Effector memory CD4-positive, alpha-beta T cell (primary cell): ENCODE measurements at places on chromosomes 3 and 15.
A peak's percentile ranks its signal among the peaks of the same experiment; 100 is the strongest.

DNA sequence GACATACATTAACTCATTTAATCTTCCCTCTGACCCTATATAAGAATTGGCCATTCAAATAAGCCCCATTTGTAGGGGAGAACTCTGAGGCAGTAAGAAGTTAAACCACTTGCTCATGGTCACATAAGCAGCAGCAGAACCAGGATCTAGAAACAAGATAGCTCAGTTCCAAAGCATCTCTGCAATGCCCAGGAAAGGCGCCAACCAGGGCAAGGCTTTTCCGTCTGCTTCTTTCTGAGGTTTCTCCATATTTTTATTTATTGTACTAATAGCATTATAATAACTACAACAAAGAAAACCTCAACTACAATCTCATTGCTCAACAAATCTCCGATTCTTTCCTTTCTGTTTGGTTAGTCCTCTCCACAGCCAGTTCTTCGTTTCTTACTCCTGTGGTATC lies 4.3 kb upstream of the UBE2E2 start:
- DNase-seq = no peak

GRCh38 chr3:32239307-32240158 lies 1.1 kb downstream of the CMTM8 start:
- no peak for DNase-seq

- DNase-seq = no peak
These were observed 104.8 kb downstream of the ETFA start for GRCh38 chr15:76206325-76206976.

GRCh38 chr15:52139599-52140462 lies 27.3 kb upstream of the BCL2L10 start:
- peak; percentile 16 for DNase-seq

GRCh38 chr3:173870976-173871375 lies 473.4 kb downstream of the NLGN1 start:
- DNase-seq = no peak

GRCh38 chr3:161770484-161771386 lies 274.1 kb downstream of the OTOL1 start:
- DNase-seq = no peak

GRCh38 chr3:89113344-89113743 lies 5.9 kb downstream of the EPHA3 start:
- no peak for DNase-seq

DNA sequence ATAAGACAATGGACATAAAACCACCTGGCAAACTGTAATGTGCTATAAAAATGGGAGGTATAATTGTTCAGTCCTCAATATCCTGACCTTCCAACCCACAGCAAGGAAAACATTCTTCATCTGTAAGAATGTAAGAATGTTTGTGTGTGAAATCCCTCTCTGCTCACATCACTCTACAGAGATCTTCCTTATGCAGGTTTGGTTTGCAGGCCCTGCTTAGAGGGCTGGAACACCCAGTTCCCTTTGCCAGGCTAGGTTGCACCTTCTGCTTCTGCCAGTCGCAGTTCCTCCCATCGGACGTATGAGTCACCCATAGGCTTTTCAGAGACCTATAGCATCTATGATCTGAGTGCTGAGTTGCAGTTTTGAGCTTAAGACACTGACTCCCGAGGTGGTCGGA lies 24.1 kb upstream of the MINAR1 start:
- no peak for DNase-seq

DNA sequence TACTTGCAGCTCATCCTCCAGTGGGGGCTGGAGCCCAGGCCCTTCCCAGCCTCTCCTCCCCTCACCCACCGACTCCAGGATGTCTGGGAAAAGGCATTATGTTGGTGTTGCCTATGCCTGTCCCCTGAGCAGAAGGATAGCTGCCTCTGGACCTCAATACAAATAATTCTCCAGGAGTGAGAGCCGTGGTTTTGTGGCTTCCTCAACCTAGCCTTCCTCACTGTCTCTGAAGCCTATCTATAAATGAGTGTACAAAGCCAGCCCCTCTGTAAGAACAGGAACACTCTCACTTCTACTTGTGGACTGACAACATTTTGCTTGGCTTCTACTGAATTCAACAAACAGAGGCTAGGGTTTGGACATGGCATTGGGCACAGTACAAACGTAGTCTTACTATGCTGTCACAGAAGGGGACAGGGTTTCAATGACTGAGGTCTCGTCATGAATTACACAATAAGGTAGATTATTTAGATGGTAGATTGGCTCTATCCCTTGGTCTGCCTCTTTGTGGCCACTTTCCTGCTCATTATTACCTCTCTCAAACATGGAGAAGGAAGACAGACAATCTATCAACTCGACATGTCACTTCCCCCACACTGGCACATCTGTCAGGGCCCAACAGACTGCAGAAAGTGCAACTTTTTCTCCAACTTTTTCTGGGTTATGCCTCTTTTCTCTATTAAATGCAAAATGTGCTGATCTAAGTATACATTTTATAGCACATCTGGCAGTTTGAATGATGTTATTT lies 82.8 kb upstream of the MEX3B start:
- DNase-seq = no peak

DNA sequence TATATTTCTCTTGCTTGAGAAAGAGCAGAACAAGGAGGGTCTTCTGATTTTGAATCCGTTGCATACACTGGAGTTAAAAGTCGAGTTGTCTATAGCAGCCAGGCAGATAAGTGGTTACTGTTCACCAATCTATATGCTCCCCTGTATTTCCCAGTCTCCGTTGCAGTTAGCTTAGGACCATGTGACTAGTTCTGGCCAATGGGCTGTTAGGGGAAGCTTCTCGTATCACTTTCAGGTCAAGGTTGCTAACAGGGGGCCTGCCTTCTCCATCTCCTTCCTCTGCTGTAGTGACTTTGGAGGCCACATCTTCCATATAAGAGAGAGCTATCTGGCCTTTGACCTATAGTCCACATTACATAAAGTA lies 188.5 kb upstream of the KBTBD8 start:
- DNase-seq = no peak

DNA sequence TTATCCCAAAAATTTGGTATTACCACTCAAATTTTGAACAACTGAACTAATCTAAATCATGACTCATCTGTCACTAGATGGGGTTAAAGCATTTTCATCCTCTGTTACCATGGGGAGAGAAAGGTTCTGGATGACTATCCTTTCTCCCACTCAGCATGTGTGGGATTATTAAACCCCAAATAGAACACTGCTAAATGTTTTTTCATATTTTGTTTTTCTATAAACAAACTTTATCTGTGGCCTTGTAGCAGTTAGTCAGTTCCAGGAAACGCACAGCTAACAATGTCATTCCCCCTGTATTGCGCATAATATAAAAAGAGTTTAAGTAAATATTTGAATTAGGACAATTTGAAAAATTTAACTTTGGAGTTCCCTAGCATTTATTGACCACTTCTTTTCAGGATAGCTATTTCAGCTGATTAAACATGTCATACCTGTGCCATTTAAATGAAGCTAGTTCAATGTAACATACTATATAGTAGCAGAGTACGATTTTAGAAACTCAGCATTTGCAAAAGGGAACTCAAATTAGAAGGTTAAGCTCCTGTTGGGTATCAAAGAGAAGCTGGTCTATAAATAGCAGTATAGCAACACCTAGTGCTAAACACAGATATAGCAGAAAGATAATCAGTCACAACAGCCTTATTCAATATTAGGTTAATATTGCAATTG lies 9.2 kb upstream of the TMEM212 start:
- DNase-seq = no peak

- no peak for DNase-seq
These were observed 135.1 kb downstream of the TBL1XR1 start for GRCh38 chr3:177062052-177062732.

DNA sequence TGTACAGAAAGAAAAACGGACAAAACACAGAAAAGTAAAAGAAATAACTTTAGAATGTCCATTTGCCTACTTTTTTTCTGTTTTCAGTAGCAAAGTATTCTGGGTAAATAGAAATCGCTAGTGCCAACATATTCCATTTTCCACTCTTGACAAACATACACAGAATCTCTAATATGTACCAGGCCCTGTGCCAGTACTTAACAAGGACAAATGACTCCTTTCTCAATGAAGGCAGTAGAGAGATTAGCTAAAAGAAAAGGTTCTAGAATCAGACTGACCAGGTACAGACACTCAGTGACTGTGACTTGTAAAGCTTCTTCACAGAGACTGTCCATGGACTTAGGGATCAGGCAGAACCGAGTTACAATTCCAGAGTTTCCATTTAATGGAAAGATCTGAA lies 165.8 kb upstream of the STAC start:
- DNase-seq = no peak

GRCh38 chr15:76994971-76995945 lies at the start of gene PSTPIP1:
PSTPIP1 (plus strand) TSS chr15:76995126; CDS start chr15:76995574, 448 bp downstream.
- DNase-seq = peak; percentile 49

DNA sequence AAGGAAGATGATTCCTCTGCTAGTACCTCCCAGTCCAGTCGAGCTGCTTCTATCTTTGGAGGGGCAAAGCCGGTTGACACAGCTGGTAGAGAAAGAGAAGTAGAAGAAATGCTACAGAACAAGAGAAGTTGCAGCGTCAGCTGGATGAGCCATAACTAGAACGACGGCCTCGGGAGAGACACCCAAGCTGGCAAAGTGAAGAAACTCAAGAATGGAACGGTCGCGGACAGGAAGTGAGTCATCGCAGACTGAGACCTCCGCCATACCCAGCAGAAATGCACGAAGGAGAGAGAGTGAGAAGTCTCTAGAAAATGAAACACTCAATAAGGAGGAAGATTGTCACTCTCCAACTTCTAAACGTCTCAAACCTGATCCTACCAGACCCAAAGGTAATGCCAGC lies 19.0 kb upstream of the PARP14 start:
- DNase-seq = no peak

DNA sequence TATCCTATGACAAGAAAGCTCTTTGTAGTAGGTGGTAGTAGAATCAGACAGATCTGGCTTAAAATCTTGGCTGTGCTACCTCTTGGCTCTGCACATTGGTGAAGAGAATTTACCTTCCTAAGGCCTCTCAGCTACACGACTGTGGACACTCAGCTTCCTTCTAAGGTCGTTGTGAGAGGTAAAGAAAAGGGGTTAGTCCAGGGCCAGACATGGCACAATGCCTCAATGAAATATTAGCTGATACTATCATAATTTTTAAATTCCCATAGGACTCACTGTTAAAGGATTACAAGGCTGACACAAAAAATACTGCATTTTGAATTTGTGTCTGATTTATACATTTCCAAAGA lies 80.4 kb downstream of the IGF1R start:
- DNase-seq = no peak

- DNase-seq = no peak
These were observed 44.5 kb upstream of the PDE8A start for GRCh38 chr15:84937144-84937543.

DNA sequence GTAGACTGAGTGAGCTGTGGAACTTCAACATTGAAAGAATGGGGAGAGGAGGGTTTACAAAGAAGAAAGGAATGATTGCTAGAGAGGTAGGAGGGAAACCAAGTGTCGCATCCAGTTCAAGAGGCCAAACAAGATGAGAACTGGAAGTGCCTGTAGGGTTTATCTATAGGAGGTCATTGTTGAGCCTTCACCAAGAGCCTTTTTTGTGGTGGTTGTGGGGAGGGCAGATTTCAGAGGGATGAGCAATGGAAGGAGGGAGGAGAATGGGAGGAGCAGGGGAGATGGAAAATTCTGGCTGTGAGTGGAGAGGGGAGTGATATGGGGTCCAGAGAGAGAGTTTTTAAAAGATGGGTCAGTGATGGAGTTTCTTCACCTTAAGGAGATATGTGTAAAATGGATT lies 8.5 kb downstream of the PDIA5 start:
- no peak for DNase-seq

DNA sequence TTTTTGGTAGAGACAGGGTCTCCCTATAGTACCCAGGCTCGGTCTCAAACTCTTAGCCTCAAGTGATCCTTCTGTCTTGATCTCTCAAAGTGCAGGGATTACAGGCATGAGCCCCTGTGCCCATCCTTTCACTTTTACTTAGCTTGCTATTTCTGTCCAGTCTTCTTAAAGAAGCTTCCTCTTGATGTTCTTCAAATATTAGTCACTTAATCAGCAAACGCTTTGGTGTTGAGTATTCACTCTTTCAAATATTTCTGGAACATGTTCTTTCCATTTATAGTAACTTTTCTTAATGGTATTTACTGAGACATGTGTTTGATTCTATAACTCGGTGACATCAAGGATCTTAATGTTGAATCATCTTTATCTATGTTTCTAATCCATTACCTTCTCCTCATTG lies 122.1 kb downstream of the CNTN6 start:
- DNase-seq = no peak

DNA sequence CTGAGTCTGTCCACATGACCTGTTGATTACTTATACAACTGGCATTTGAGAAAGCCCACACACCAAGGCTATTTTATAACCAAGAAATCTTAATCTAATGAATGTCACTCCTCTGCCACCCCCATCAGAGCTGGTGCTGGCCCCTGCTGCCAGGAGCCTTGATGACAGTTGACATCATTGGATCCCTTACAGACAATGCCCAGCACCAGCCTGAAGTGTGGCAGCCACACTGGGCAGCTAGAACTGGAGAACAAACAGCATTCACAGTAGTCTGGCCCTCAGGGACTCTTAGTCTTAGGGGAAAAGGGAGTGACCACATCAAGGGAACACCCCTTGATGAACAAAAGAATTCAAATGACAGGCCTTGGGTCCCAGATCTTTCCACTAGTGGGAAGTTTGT lies 840.6 kb downstream of the EPHA3 start:
- DNase-seq = no peak

GRCh38 chr15:74406992-74407705 lies 26.6 kb downstream of the SEMA7A start:
- no peak for DNase-seq

GRCh38 chr3:120424506-120424905 lies 26.3 kb downstream of the FSTL1 start:
- no peak for DNase-seq

- no peak for DNase-seq
These were observed 86.0 kb upstream of the GALNT15 start for GRCh38 chr3:16088496-16088895.

- DNase-seq = no peak
These were observed 40.8 kb downstream of the TM4SF18 start for GRCh38 chr3:149292666-149293065.

- no peak for DNase-seq
These were observed 36.3 kb downstream of the CCNL1 start for GRCh38 chr3:157123621-157124020.

DNA sequence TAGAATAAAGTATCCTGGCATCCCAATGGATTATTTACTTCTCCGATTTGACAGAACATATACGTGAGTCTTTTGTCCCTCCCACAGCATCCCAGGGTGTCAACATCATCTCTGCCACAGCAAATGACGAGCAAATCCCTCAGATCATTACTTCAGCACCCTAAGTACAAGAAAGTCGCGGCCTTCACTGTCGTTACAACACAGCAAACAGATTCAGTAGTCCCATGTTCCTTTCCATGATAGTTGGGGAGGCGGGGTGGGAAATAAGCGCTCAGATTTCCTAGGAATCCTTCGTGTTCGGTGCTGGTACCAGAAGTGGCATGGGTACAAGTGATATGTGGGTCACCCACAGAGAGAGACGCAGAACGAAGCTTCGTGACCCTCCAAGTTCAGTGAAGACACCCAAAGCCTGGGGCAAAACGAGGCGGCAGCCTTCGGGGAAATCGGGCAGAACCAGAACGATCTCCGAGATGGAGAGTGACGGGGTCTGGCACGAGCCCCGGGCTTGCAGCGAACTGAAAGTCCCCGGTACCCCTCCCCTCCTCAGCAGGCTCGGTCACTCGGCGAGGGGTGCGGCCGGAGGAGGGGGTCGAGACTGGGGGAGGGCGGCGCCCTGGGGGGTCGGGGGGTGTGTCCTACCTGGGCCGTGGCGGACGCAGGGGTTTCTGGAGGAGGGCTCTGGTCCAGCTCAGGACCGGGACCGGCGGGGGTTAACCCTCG lies 619 bp downstream of the TTBK2 start:
- DNase-seq = no peak

GRCh38 chr3:46860810-46861604 lies 2.2 kb downstream of the MYL3 start:
- no peak for DNase-seq
